A172 (cell line): ENCODE measurements at places on chromosomes 7 and 10. TPM values are rescaled to one million over a fixed set of nuclear protein-coding genes. Genes with fewer than 3 reads are reported as not detected.

- DNase-seq: no peak
Measured at GRCh38 chr7:106723398-106723797, 62.4 kb upstream of the CCDC71L start.

DNA sequence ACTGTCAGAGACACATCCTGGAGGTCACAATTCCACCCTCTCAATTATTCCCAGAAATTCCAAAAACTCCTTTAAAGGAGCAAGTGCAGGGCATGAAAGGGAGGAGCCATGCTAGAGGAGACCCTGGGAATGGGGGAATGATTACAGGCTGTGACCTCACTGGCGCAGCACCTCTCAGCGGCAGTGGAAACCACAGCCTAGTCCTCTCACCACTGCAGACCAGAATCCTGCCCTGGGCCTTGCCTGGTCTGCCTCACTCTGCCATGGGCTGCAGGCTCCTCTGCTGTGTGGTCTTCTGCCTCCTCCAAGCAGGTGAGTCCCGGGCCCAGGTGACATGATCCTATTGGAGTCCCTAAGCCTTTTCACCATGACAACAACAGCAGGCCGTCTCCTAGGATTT lies 50.5 kb upstream of the PRSS58 start:
- DNase-seq: no peak

DNA sequence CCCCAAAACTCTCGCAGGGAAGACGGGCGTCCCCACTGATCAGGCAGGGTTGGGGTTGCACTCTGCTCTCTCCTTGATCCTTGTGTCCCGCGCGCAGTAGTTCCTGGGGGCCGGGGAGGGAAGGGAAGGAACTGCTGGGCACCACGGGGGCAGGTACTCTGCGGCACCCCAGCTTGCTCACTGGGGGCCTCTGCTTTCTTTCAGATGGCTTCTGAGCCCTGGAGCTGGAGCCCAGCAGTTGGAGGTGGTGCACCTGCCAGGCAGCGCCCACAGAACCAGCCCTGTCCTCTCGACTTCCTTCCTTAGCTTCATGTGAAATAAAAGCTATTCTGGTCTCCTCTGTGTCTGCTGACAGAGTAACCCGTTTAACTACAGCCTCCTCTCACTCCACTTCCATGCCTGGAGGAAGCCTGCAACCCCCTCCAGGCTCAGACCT lies 12.2 kb downstream of the PLAC9 start:
- no peak for DNase-seq

GRCh38 chr7:44277851-44278250 lies 47.5 kb downstream of the CAMK2B start:
- no peak for DNase-seq

DNA sequence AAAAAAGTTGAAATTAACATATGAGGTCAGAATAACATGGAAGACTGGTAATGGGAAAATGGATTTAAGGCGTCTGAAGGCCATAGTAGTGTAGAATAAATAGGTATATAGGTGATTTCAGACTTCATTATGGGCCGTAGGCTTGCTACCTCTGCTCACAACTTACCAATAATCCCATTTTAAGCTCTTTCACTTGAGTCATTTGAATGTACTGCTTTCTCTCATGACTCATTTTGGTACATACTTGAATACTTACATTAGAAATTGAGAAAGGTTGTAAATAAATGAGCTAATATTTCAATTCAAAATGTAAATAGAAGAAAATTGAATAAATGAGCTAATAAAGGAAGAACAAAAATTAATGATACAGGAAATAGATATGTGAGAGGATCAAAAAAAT lies 42.2 kb upstream of the NEUROD6 start:
- no peak for DNase-seq

Gene SPDYE6
- not detected in 2 replicates for total RNA-seq

Gene HTR5A
- total RNA-seq: not detected in 2 replicates

- DNase-seq: no peak
Measured at GRCh38 chr10:124701435-124701834, 42.7 kb downstream of the FAM53B start.

- DNase-seq: peak; percentile 70
Measured at GRCh38 chr7:12685550-12685949, 1.9 kb upstream of the ARL4A start.

Gene ZNF22
- total RNA-seq: 7.0 and 7.9 TPM in 2 replicates

Gene AKR1E2
- total RNA-seq: not detected in 2 replicates

DNA sequence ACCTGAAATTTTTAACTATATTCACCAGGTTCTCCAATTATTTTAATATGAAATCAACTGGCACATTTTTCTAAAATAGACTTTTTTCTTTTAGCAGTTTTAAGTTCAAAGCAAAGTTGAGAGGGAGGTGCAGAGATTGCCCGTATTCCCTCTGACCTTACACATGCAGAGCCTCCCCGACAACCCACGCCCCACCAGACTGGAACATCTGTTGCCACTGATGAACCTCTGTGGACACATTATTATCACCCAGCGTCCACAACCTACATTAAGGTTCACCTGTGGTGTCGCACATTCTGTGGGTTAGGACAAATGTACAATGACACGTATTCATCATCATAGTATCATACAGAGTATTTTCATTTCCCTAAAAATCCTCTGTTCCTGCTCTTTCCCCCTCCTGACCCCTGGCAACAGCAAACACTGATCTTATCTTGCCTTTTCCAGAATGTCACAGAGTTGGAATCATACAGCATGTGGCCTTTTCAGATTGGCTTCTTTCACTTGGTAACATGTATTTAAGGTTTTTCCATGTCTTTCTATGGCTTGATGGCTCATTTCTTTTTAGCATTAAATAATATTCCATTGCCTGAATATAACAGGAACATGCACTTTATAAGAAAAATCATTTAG lies 37.1 kb downstream of the COBL start:
- DNase-seq: no peak

- no peak for DNase-seq
Measured at GRCh38 chr7:93923942-93924341, 2.4 kb downstream of the GNG11 start.

GRCh38 chr10:125213541-125214282 lies 53.3 kb upstream of the CTBP2 start:
- DNase-seq: no peak

DNA sequence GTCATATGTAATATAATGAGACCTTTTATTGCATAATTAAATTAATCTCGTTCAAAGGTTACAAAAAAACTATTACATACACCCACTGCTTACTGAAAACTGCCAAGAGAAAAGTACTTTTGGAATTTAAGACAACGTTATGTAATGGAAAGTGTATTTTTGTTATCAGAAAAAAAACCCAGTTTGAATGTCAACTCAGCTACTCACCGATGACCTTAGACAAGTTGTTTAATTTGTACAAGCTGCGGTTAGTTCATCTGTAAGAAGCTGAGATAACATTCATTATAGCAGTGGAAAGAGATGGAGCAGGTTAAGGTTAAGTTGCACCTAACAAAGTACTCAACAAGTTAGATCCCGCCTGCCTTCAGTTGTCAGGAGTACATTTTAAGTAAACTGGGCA lies 1.1 kb downstream of the PSMA2 start:
- no peak for DNase-seq

DNA sequence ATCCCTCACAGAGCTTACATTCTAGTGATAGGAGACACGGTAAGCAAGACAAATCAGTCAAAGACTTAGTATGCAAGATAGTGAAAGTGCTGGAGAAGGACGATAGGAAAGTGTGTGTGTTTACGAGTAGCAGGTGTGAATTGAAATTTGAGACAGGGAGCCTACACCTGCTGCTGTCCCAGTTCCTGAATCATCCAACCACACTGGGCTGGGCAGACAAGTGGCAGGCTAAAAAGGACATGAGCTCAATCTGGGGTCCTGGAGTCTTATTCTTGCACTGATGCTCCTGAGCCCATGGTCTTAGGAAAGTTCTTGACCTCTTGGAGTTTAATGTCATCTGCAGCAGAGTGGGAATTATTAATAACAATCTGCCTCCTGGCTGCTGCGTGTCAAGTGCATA lies 16.2 kb downstream of the RBP3 start:
- DNase-seq: no peak
